ENCODE measurements at places on chromosomes 4 and X.

DNA sequence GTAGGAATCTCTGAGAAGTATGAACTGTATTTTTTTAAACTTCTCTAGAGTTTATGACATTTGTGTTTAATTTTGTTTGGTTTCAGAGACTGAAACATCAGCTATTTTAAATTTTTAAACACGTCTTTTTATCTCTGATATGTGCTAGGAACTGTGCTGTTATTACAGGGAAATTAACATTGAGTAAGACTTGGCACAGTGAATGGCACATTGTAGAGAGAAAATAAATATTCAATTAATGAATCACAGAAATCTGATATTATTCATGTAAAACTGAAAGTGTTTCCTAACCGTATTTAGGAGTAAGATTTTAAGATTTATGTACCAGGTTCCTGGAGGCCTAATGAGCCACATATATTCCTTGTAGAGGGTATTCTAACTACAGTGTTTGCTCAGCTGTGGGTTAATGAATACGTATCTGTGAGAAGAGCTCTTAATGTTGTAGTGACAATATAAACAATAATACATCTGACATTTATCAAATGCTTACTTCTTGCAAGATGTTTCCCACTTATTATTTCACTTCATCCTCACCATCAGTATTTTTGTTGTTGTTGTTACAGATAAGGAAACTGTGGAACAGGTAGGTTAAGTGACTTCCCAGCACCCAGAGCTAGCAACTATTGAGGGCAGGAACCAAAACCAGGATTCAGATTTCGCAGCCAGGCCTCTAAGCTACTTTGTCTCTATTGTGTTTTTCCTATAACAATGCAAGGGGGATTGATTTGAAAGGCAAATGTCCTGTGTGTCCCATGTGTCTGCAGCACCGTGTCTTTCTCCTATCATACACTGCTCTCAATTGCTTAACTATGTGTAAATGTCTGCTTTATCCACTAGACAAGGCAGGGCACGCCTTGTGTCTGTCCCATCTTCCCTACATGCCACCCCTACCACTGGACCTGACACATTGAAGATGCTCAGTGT lies 121.1 kb upstream of the FAM9C start:
- DNase-seq: no peak

DNA sequence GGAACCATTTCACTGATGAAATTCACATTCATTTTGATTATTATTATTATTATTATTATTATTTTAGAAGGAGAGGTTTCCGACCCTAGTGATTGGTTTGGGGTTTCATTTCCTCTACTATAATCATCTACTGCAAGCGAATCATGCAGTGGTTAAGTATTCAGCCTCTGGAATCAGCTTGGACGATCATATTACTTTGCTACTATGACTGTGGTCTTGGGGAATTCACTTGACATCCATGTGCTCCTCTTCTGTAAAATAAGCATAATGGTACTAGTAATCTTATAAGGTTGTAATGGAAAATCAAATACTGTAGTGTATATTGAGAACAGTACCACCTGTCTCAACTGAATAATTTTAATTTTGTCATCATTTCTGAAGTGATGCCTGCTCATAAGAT lies 132.1 kb upstream of the SLC4A4 start:
- DNase-seq: no peak

DNA sequence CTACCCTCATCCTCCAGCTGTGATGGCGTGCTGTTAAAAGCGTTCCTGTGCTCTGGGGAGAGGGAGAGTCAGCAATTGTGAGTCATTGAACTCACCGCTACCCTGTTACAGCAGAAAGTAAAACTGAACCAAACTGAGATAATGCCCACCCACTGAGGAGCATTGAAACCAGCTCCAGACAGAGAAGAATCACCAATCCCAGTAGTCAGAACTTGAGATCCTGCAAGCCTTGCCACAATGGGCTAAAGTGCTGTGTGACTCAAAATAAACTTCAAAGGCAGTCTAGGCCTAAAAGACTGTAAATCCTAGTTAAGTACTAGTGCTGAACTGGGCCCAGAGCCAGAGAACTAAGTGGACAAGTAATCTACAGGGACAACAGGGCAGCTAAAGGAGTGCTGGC lies 1394.2 kb upstream of the DIAPH2 start:
- no peak for DNase-seq

DNA sequence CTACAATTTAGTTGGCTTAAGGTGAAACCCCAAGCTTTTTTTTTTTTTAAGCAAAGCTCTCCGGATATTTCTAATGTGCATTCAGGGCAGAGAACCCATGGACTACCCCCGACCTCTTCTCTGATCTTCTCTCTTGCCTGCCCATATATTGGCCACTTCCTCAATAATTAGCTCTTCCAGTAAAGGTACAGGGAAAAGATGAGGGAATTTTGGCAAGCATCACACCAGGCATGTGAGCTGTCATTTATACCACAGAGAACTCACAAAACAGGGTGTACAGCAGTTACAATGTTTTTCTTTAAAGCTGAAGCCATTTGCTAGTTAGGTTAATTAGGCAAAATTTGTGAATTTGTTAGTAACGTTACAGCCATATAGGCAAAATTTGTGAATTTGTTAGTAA lies 73.3 kb downstream of the GAB1 start:
- DNase-seq: no peak

DNA sequence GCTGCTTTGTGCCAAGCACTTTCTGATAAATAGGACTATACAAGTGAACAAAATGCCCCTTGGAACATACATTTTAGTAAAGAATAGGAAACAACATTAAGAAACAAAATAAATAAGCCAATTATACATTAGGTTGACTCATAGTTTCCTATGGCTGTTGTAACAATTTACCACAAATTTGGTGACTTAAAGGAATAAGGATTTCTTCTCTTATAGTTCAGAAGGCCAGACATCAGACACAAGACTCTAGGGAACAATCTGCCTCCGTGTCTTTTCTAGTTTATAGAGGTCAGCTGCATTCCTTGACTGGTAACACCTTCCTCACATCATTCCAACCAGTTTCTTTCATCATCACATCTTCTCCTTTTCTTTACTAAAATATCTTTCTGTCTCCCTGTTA lies 235.9 kb upstream of the PCDH18 start:
- DNase-seq: no peak

- no peak for DNase-seq
Observed at GRCh38 chr4:165393704-165394103, 14.9 kb downstream of the CPE start.

- DNase-seq: peak; percentile 51
Observed at GRCh38 chrX:13691841-13692371, 3.0 kb downstream of the RAB9A start.

DNA sequence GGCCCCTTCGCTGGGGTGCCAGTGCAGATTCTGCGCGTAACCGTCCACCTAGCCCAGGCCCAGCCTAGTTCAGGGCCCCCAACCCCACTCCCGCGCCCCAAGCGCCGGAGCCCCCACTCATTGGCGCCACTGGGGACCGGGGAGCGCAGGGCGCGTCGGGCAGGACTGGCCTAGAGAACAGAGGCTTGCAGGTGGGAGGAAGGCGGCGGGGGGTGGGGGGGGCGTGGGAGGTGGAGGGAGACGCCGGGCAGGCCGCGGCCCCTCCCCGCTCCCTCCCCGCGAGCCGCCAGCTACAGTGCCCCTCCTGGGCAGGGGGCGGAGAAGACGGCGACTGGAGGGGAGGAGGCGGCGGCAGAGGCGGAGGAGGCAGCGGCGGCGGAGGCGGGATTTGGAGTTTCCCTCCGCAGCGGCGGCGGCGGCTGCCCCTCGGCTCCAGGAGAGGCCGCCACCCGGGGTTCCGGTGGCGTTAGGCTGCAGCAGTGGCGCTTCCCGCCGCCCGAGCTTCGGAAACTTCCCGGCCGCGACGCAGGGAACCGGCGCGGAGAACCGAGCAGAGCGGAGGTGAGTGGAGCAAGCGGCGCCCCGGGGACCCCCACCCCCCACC lies 4.8 kb upstream of the DUSP9 start:
- no peak for DNase-seq

- DNase-seq: no peak
Observed at GRCh38 chrX:101550751-101551379, 518 bp downstream of the ARMCX1 start.

DNA sequence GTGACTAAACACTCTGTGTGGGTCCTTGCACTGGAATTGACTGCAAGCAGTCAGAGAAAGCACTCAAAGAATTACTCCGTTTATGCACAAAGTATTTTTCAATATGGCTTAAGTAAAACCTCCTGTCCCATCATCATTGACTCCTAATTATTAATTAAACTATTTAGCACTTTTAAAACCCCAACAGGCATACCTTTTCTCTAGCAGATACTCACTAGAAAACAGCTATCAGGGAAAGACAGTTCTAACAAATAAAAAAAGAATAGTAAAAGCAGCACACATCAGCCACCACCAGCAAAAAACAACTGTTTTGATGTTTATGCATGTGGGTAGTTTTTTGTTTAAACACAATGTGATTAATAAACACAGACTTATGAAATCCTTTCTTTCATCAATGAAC lies 66.2 kb upstream of the GYPA start:
- DNase-seq: no peak

Data from Karpas-422 (cell line).